ENCODE measurements at places on chromosomes 6 and 20.
A peak's percentile ranks its signal among the peaks of the same experiment; 100 is the strongest.

- DNase-seq, result no peak
Observed at GRCh38 chr6:11956781-11957180, 55.3 kb upstream of the HIVEP1 start.

- DNase-seq, result no peak
Observed at GRCh38 chr6:165900970-165901369, 237.9 kb upstream of the PDE10A start.

- DNase-seq, result no peak
Observed at GRCh38 chr20:44938637-44939036, 21.6 kb downstream of the TOMM34 start.

DNA sequence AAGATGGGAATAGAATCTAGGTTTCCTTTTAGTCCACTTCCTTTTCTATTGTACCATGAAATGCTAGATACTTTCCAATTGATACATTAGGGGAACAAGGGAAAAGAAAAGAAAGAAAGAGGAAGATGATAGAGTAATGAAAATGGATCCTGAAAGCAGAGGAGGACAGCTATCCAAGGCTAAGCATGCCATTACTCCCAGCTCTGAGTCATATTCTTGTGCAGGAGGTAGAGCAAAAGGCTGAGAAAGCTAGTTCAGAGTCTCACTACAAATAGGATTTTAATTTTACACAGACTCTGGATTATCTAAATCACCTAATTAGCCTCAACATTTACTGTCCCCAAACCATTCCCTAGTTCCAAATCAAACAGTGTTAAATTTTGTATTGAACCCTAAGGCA, 23.6 kb downstream of the RWDD2A start:
- no peak for DNase-seq

DNA sequence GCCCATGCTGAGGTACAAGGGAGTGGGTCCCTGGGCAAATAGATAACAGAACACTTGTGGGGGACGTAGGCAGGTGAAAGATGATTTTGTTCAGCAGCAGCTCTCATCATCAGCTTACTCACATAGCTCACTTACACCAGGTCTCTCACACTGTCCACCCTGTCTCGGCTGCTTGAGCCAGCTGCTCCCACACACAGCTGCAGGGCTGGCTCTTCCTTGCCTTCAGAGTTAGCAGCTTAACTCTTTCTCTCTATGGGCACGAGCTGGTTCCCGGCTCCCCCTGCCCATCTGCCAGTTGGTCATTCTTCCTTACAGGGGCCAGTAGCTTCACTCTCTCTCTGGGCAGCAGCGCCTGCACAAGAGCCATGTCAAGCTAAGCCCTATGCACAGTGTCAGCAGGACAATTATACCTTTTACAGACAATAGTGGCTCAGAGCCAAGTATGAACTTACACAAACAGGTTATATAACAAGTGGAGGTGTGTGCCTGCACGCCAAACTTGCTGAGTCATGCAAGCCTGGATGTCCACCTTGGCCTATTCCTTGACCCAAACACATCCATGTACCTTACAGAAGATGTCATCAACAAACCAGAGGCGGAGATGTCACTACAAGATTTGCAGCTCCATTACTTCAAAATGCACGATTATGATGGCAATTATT, 18.7 kb downstream of the ZNF391 start:
- no peak for DNase-seq

DNA sequence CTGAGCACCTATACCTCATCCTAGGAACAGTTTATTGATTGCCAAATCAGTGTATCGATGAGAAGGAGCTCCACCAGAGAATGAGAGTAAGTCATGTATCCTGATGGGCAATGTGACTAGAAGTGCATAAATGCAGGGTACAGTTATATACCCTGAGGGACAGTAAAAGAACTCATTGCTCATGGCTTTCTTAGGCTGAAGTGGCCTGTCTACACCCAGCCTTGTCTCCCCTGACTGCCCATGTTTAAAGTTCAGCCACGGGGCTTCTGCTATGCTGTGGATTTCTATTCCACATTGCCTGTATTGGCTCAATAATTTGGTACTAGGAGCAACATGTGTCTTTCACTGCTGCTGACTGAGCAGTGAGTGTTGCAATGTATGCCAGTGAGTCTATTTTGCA, 400.4 kb upstream of the IMPG1 start:
- no peak for DNase-seq

- DNase-seq, result no peak
Observed at GRCh38 chr6:4620284-4621151, 155.7 kb upstream of the CDYL start.

GRCh38 chr20:11296221-11296620, 621.5 kb upstream of the BTBD3 start:
- no peak for DNase-seq

GRCh38 chr20:35171753-35172433, at the start of gene PROCR:
Gene PROCR, plus strand, starts transcription at chr20:35172072. Its CDS starts 83 bp downstream, at chr20:35172155.
- peak; percentile 92 for DNase-seq

DNA sequence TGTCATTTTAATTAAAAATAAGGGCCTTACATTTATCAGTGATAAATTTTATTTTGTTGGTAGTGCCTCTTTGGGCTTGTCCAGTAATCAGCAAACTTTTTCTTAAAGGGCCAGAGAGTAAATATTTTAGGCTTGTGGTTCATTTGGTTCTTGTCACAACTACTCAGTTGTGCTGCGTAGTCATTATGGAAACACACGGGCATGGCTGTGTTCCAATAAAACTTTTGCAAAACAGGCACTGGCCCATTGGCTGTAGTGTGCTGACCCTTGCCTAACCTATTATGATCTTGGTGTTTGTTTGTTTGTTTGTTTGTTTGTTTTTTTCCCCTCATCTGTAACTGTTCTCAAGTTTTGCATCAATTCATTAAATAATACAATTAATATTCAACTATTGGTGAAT, 19.4 kb downstream of the TBPL1 start:
- DNase-seq, result no peak

GRCh38 chr6:45378334-45378926, 696 bp upstream of the SUPT3H start:
- DNase-seq, result peak; percentile 80

DNA sequence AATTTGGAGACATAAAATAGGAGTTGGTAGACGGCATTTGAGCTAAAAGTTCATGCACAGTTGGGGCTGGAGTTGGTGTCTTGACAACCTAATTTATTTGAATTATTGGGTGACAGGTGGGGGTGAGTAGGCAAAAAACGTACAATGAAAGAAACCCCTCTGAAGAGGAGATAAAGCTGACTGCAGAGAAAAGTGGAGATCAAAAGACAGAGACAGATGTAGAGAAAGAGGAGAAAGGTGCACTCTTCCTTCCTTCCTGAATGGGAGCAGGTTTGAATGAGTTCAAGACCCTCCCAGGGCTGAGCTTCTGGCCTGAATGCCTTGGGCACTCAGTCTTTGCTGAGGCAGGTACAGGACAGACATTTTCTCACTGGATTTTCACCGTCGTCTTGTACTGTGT, 284.3 kb downstream of the DHX35 start:
- DNase-seq, result no peak

DNA sequence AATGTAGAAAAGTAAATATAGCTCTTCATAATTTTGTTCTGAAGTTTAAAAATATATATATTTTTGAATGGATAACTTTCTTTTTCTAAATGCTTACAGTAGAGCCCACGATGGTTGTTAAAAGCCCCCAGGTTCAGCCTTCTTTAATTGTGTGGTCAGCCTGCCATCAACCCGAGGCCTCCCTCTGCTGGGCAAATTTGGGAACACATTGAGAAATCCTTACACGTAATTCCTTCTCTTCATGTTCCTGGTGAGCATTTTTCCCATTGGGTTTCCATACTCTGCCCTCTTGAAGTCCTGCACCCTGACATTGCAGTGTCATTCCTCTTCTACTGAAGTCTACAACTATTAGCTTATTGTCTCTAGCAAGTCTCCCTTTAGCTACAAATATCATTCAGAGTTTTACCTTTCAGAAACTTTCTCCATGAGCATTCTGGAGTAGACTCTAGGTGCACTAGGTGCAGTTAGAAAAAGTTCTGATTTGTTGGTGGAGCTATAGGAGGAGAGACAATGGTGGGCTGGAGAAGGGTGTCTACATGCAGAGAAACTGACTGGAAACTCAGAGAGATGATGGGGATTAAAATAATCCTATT, 40.6 kb downstream of the TRIM38 start:
- DNase-seq, result peak; percentile 56

DNA sequence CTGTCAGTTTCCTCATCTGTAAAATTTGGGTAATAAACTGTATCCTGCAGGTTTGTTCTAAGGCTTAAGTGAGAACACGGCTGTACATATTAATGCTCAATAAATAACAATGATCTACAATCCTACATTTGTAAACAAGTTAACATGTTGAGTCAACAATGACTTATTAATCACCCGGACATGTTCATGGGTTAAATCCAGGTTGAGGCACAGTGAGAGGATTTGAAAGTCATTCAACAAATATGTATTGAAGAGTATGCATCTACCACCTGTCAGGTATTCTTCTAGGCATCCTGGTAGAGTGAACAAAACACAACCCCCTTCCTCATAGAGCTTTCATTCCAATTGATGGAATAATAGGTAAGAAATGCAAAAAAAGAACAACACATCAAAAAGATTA, 554.7 kb upstream of the SLC35B3 start:
- DNase-seq, result no peak

DNA sequence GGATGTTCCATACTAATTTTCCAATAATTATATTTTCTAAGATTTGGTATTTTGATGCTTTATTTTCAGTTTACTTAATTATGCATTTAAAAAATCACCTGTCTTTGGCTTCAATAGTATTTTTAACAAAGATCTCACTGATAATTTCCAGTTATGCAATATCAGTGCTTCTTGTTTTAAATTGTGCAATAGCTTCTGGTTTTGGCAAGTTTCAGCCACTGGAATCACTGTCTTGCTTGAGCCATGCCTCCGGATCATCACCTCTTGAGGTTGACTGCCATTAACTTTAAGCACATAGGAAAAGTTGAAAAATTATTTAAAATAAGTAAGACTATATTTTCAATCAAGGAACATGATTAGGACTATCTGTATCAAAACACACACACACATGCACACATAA, 1242.1 kb downstream of the HACE1 start:
- no peak for DNase-seq

GRCh38 chr20:43849496-43850186, 65.0 kb upstream of the TOX2 start:
- no peak for DNase-seq

Measured in aorta (tissue), 5 donors.